Vein endothelial cell (primary cell): ENCODE measurements at places on chromosomes 5 and 9. TPM values are rescaled to one million over a fixed set of nuclear protein-coding genes. Genes with fewer than 3 reads are reported as not detected.

The PCDHGA3 gene
- total RNA-seq = 0.86 and 1.3 TPM in 2 replicates

The OTP gene
- total RNA-seq = not detected in 2 replicates

The RANBP3L gene
- not detected in 2 replicates for total RNA-seq

The LRRC19 gene
- not detected in 2 replicates for total RNA-seq

The SURF4 gene
- total RNA-seq = 336 and 365 TPM in 2 replicates

The SEMA5A gene
- 0.10 and 0.33 TPM in 2 replicates for total RNA-seq

The ACOT12 gene
- total RNA-seq = not detected in 2 replicates

The SOHLH1 gene
- not detected in 2 replicates for total RNA-seq

The ZNF454 gene
- total RNA-seq = 0.98 and 1.1 TPM in 2 replicates

The HDHD3 gene
- total RNA-seq = 7.5 and 9.2 TPM in 2 replicates

The BNIP1 gene
- 18.8 and 20.9 TPM in 2 replicates for total RNA-seq

The ADAMTS2 gene
- total RNA-seq = under 0.01 and 1.1 TPM in 2 replicates

The NKD2 gene
- 0.29 and 0.33 TPM in 2 replicates for total RNA-seq

The SPATA31E1 gene
- total RNA-seq = not detected in 2 replicates

The SPINK4 gene
- total RNA-seq = not detected in 2 replicates

The LCN9 gene
- not detected in 2 replicates for total RNA-seq

The CA9 gene
- total RNA-seq = 0.10 TPM in 1 of 2 replicates, not detected in the other

The NDST1 gene
- total RNA-seq = 77.1 and 124 TPM in 2 replicates

The NCS1 gene
- total RNA-seq = 42.4 and 45.1 TPM in 2 replicates
